ENCODE measurements at places on chromosomes 2 and 18. TPM values are rescaled to one million over a fixed set of nuclear protein-coding genes. Genes with fewer than 3 reads are reported as not detected.

The PPP1R1C gene
- total RNA-seq = not detected

The REEP1 gene
- total RNA-seq = 8.2 TPM

The XPO1 gene
- 69.1 TPM for total RNA-seq

GRCh38 chr2:105144941-105145300 is 96.6 kb upstream of the GPR45 start:
- H3K4me1 ChIP-seq = no peaks in the 10 kb centered on the region
- H3K27me3 ChIP-seq = peaks cover 30% of the 10 kb centered on the region
- H3K36me3 ChIP-seq = no peaks in the 10 kb centered on the region
- H3K27ac ChIP-seq = no peak overlapping the region

DNA sequence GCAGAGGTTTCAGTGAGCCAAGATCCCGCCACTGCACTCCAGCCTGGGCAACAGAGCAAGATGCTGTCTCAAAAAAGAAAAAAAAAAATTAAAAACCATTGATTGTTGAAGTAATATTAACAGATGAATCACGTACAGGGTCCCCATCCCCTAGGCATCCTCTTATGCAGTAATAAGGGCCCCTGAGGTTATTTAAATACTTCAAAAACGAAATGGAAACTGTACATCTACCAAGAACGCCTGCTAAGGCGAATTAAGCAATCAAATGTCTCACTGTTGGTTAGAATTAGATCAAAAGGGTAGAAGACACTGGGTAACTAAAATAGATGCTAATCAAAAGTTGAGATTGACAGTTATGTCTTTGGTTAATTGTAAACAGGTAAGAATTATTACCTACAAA is 7.5 kb downstream of the TRABD2A start:
- DNase-seq = no peak
- H3K4me1 ChIP-seq = no peaks in the 10 kb centered on the region
- H3K36me3 ChIP-seq = no peaks in the 10 kb centered on the region
- H3K4me3 ChIP-seq = no peak overlapping the region
- no peaks in the 10 kb centered on the region for H3K27me3 ChIP-seq

- no peaks in the 10 kb centered on the region for H3K27me3 ChIP-seq
- no peak overlapping the region for H3K27ac ChIP-seq
- H3K4me1 ChIP-seq = peaks cover 3% of the 10 kb centered on the region
- H3K4me3 ChIP-seq = no peak overlapping the region
- H3K36me3 ChIP-seq = no peaks in the 10 kb centered on the region
- no peak for DNase-seq
Observed at GRCh38 chr2:10413991-10414451, 34.1 kb downstream of the ODC1 start.

The SOWAHC gene
- 0.92 TPM for total RNA-seq

- no peak overlapping the region for H3K4me3 ChIP-seq
- H3K27me3 ChIP-seq = no peaks in the 10 kb centered on the region
- no peak for DNase-seq
- H3K36me3 ChIP-seq = no peaks in the 10 kb centered on the region
- H3K27ac ChIP-seq = no peak overlapping the region
Observed at GRCh38 chr2:205056151-205056561, 510.9 kb downstream of the PARD3B start.

- H3K27ac ChIP-seq = no peak overlapping the region
- no peak for DNase-seq
- no peak overlapping the region for H3K4me3 ChIP-seq
Observed at GRCh38 chr2:170344663-170345346, 166.9 kb downstream of the MYO3B start.
